ENCODE measurements at places on chromosomes 3 and 15. TPM values are rescaled to one million over a fixed set of nuclear protein-coding genes. Genes with fewer than 3 reads are reported as not detected.

DNA sequence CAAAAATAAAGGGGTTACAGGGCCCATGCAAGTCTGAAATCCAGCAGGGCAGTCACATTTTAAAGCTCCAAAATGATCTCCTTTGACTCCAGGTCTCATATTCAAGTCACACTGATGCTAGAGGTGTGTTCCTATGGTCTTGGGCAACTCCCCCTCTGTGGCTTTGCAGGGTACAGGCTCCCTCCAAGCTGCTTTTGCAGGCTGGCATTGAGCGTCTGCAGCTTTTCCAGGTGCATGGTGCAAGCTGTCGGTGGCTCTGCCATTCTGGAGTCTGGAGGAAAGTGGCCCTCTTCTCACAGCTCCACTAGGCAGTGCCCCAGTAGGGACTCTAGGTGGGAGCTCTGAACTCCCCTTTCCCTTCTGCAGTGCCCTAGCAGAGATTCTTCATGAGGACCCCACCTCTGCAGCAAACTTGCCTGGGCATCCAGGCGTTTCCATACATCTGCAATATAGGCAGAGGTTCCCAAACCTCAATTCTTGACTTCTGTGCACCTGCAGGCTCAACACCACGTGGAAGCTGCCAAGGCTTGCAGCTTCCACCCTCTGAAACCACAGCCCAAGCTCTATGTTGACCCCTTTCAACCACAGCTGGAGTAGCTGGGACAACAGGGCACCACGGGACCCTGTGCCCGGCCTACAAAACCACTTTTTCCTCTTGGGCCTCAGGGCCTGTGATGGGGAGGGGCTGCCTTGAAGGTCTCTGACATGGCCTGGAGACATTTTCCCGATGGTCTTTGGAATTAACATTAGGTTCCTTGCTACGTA is 80.1 kb upstream of the PLSCR5 start:
- no peak for DNase-seq

- no peak for DNase-seq
Measured at GRCh38 chr3:71432044-71432975, 151.2 kb downstream of the FOXP1 start.

DNA sequence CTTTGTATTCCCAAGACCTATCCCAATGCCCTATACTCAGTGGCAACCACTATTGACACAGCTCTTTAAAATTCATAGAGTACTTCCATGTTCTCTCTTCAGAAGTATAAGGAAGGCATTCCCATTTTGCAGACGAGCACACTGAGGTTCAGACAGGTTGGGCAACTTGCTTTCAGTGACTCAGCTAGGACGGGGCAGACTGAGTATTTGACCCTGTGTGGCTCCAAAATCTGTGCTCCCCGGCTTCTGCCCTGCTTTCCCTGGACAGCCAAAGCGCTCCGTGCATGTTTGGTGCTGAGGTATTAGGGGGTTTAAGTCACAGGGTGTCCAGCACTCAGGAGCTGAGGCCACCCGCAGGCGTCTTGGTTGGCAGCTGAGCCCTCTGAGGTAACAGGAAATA is 59.5 kb downstream of the CEMIP start:
- DNase-seq: no peak

DNA sequence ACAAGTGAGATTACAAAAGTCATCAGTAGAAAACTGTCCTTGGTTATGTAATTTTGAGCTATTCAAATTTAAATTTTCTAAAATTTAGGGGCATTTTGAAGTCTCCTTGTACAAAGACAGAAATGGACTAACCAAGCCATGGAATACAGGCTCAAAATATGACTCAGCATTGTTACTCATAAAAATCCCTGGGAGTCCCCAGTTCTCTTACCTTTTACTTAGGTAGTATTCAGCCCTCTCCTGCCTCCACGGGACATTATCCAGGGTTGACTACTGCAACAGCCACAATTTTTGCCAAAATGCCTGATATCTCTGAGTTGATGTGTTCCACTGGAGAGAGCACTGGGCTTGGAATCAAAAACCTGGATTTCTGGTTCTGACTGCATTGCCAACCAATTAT is 25.0 kb downstream of the CLDN18 start:
- no peak for DNase-seq

DNA sequence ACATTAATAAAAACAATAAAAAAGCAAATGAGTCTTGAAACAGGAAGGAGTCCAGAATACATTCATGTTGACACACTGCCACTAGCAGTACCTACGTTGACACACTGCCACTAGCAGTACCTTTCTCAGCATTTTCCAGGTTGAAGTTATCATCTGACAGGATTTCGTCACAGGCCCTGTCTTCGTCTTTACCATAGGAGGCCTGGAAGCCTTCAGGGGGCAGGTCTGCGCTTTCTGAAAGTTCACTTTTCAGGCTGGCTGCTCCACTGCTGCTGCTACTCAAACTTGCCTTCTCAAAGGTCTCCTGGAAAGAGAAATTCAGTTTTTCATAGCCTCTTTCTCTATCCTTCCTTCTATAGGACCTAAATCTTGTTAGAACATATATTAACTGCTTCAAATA is 194.7 kb downstream of the NEK10 start:
- DNase-seq: no peak

GRCh38 chr3:130755666-130756065 is 9.0 kb upstream of the PIK3R4 start:
- DNase-seq: no peak

DNA sequence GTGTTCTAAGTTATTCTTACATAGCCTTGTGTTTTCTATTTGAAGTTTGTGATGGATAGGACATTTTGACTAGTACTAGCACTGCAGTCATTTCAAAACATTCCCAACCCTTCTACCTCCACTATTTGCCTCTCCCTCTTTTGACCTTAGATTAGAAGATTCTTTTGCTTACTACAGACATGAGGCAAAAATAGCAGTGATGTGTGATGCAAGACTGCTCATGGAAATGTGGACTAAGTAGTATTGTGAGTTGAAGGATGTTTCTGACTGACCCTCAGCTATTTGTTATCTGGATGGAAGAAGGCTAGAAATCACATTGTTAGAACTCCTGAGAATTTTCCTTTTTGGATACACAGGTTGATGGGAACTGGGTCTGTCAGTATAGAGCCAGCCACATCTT is 45.9 kb downstream of the ATP2C1 start:
- DNase-seq: no peak

DNA sequence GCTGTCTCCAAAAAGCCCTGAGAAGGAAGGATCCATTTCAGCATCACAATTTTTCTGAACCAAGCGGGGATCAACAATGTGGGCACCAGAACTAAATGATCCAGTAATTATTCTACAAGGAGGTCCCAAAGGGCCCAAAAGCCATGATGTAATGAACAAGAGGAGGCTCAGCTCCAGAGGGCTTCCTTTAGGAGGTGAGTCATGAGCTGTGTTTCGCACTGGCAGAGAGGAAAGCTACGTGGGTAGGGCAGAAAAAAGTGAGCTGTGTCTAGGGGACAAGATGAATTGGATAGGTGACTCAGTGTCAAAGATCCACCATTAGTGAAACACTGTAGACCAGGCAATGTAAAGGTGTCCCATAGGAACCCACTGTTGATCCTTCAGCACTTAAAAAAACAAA is 113.4 kb downstream of the RORA start:
- DNase-seq: no peak

DNA sequence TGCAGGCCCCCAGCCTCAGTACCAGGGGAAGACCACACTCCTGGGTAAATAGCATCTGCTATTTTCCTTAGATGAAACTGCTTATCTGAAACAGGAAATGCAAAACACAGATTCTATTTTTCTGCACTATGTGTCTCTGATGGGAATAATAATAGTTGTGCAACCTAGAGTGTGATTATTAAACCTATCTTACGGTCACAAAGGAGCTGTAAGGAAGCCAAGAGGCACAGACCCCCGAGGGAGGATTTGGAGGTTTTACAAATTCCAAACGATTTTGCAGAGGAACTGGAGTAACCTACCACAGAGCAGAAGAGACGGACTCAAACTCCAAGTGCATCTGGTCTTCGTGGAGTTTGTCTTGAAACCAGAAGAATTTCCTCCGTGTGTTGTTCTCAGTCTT is 14.1 kb upstream of the APOD start:
- DNase-seq: no peak

GRCh38 chr3:60384341-60384740 is 866.9 kb downstream of the FHIT start:
- no peak for DNase-seq

DNA sequence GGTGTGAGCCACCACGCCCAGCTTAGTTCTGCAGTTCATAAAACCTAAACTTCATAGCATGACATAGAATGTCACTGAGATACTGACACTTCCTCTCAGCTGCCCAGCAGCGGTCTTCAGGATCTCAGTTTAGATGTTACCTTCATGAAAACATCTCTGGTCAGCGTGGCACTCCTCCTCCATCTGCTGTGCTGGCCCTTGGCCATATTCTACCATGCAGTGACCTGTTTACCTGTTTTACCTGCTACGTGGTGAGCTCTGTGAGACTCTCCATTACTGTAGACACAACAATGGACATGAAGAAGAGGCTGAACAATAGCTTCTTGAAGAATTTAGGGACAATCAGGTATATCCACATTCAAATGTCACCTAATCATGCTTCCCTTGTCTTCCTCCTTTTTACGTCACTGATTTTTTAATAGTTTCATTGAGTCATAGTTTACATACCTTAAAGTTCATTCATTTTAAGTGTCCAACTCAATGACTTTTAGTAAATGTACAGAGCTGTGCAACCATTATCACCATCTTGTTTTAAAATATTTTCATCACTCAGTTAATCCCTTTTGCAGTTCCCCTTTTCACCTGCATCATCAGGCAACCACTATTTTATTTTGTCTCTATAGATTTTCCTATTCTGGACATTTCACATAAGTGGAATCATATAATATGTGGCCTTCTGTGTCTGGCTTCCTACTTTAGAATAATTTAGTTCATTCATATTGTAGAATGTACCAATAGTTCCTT is 32.2 kb upstream of the PTPN23 start:
- no peak for DNase-seq

DNA sequence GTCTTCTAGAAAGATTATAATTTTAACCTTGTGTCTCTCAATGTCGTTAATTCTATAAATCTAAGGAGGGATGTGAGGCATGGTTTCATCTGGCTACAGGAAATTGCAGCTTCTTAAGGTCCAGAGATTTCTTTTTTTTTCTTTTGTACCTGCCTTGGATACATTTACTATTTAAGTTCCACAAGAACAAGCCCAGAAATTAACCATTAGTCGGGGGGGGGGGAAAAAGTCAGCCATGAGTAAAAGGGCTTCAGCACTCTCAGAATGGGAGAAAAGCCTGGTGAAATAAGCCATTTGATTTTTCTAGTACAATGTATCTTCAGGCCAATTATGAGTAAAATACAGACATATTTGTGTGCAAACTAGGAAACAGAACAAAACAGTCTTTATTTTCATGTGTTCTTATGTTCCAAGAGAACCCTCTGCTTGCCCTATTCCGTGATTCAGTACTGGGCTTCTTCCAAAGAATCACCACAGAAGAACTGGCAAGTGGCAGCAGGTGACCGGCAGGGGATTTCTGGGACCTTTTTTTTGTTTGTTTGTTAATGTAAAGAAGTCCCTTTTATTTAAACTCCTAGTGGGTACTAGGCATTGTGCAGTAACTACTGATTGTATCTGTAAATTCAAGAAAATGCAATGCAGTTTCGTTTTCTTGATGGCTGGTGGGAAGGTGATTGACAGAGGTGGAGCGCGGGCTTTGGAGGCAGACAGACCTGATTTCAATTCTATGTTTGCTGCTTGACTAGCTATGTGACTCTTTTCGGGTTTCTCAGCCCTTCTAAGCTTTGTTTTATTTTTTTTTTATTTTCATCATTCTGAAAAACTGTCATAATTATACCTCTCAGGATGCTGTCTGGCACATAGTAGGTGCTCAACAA is 82.5 kb downstream of the PEX5L start:
- no peak for DNase-seq

- no peak for DNase-seq
Measured at GRCh38 chr3:196087906-196088305, 6.0 kb upstream of the TFRC start.

The NR1I2 gene
- 106 TPM for total RNA-seq

- DNase-seq: no peak
Measured at GRCh38 chr3:34264337-34265041, 466.1 kb downstream of the PDCD6IP start.

GRCh38 chr15:50685976-50686468 is 575 bp downstream of the TRPM7 start:
- peak; percentile 42 for DNase-seq

GRCh38 chr3:63875510-63875909 is 11.8 kb downstream of the ATXN7 start:
- no peak for DNase-seq

The ILDR1 gene
- total RNA-seq: 19.9 TPM

DNA sequence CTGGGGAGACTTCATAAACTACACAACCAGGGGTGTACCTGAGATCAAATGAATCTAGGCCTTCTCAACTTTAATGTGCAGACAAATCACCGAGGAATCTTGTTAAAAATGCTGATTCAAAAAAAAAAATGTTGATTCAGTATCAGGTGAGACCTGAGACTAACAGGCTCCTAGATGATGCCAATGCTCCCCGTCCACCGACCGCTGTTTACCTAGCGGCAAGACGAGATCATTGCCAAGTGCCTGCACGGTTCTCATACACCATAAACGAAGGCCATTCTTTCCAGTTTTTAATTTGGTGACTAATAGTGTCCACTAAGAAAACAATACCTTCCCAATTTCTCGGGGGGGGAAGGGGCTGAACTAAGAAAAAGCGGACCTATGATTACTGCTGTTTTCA is 2.5 kb upstream of the FSIP1 start:
- DNase-seq: no peak

DNA sequence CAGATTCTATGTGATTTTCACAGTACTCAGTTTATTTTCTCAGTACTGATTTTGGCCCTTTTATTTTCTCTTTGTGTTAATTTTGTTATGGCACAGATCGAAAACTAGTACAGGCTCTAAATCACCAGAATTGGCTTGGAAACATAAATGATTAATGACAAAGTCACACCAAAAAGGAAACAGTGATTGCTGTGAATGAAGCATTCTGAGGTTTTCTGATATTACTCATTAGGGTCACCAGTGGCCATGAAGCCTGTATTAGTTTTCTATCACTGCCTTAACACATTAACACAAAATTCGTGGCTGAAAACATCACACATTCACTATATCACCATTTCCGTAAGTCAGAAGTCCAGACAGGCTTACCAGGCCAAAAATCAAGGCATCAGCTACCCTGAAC is 343.0 kb upstream of the THRB start:
- DNase-seq: no peak

The SHC4 gene
- 3.7 TPM for total RNA-seq

- DNase-seq: no peak
Measured at GRCh38 chr15:93989440-93989998, 241.8 kb upstream of the MCTP2 start.

- no peak for DNase-seq
Measured at GRCh38 chr3:187570776-187571175, 99.4 kb downstream of the SST start.

The PRRT3 gene
- 6.1 TPM for total RNA-seq

The CDHR4 gene
- total RNA-seq: 0.09 TPM

- no peak for DNase-seq
Measured at GRCh38 chr3:95511828-95512227, 1302.6 kb upstream of the EPHA6 start.

DNA sequence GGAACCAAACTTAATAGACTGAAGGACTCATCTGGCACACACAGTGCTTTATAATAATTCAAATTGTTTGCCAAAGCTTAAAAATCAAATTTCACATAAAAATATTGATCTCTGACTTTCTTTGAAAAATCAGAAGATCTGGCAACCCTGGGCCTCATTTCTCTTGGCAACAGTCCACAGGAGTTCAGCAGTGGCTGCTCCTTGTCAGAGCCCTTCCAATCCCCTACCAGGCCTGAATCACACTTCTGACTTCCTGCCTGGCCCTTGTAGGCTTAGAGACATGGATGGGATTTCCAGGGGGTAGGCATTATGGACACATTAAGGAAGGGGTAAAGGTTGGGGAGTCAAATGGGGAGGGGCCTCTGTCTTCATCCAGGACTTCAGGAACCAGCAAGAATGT is 55.5 kb downstream of the PLS1 start:
- DNase-seq: no peak
